ENCODE measurements at places on chromosomes 6 and 20.

DNA sequence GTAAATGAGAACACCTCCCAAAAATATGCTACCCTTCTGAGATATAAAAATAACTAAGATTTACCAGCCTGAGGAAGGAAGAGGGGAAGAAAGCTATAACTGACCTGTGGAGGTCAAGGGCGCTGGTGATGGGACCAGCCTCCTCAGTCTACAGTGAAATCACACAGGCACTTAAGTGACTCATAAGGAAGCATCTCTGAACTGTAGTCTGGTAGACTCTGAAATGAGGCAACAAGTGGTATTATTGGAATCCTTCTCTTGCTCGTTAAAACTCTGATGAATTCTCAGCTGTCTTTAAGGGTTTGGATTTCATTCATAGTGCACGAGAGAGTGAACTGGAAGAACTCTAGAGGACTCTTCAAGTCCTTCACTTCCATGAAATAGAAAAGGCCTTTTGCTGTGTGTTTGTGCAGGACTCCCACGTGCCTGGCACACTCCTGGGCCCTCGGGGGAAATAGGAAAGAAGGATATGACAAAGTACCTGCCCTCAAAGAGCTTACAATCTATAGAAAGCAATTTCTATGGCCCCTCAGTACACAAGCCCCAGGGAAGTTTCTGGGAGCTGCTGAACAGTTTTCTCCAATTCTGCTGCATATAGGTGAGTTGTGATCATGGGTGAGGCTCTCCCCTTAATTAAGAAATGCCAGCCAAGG is 231.8 kb upstream of the RREB1 start:
- DNase-seq: no peak

DNA sequence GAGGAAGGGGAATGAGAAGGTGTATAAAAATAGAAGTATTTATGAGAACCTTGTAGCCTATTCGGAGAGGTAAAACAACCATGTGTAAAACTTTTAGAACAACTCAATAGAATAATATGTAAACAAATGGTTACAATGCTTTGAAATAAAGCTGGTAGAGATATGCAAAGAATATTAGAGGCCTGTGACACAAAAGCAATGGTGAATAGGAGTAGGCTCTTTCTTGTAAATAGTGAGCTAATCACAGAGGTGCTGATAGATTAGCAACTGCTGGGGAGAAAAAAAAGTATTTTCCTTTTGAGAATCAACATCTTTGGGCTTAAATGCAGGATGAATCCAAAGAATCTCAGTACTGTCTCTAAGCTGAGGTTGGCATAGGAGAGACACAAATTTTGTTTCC is 7.0 kb downstream of the TMEM200A start:
- DNase-seq: no peak

- DNase-seq: no peak
Measured at GRCh38 chr6:101777646-101778045, 384.1 kb downstream of the GRIK2 start.

GRCh38 chr6:85157311-85157710 is 292.6 kb upstream of the NT5E start:
- DNase-seq: no peak

DNA sequence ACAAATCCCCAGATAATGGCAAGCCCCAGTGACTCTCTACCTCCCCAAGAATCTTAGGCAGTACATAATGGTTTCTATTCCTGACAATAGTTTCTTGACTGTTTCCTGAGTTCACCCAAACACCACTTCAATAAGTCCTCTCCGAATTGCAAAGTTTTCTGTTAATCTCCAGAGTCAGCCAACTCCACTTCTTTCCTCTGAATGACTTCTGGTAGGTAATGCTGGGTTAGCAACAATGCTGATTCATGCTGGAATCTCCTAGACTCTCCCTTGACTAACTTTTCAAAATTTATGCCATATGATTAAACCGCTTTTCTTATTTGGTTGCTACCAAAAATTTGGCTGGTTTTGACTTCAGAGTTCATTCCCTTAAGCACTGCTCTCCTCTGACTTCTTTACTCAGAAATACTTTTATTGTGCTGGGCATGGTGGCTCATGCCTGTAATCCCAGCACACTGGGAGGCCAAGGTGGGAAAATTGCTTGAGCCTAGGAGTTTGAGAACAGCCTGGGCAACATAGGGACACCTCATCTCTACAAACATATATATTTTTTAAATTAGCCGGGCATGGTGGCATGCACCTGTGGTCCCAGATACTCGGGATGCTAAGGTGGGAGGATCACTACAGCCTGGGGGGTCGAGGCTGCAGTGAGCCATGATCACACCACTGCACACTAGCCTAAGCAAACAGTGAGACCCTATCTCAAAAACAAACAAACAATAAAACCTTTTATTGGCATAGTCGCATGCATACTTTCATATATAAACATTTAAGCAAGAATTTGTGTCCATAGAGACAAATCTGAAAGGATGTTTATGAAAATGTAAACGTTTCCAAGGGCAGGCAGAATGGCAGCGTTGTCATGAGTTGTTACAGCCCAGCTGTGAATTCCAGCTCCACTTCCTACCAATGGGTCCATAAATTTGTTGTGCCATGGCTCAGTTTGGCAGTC is 249.3 kb upstream of the PLN start:
- DNase-seq: no peak

GRCh38 chr20:36331209-36331608 is 25.1 kb downstream of the DLGAP4 start:
- DNase-seq: no peak

- DNase-seq: no peak
Measured at GRCh38 chr20:6802227-6802626, 34.7 kb downstream of the BMP2 start.

DNA sequence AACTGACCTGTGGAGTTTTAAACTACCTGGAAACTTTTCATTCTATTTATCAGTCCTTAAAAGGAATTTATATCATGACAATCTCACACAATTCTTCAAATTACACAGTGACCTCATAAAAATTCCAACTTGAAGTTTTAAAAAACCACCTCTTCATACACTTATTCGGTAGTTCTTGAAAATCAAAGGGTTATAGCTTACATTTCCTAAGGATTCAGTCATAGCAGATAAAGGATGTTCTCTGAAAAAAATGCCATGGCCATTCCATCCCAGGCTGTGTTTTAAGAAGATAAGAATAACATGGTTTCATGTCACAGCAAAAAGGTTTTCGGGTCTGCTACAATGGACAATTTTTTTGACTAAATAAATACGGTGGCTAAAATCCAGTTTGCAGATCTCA is 41.2 kb downstream of the GOPC start:
- DNase-seq: no peak

GRCh38 chr20:61397790-61398189 is 145.7 kb downstream of the CDH4 start:
- DNase-seq: no peak

GRCh38 chr6:45704056-45704800 is 311.4 kb downstream of the CLIC5 start:
- DNase-seq: no peak

DNA sequence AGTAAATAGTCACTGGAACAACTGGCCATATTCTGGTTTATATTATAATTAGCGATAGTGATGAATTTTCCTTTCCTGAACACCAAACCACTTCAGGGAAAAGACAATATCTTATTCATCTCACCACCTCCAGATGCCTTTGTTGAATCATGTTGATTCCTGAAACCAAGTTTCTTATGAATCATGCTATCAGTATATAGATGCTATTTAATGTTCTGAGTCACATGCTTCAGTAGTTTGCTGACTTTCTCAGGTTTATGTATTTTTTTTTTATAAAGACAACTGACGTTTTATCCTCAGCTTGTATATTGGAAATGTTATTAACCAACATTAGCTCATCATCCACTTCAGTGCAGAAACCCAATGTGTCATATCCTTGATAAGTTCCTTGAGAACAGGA is 710.2 kb upstream of the POU3F2 start:
- peak; percentile 31 for DNase-seq

- DNase-seq: no peak
Measured at GRCh38 chr6:34273242-34273805, 24.5 kb upstream of the SMIM29 start.

DNA sequence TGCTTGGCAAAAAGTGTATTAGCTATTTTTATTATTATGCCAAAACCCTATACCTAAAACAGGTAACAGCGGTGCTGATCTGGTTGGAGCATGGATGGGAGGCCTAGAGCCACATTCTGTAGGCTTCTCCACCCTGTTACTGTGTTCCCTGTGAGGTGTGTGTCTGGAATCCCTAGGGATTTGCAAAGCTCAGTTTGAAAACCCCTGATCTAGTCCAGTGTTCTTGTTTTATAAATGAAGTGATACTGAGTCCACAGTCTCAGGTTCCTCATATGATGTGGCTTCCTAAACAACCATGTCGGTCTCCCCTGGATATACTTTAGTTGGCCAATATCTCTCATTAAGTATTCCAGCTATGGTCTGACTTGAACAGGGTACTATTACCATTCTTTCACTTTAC is 16.3 kb downstream of the ACSS2 start:
- DNase-seq: no peak

DNA sequence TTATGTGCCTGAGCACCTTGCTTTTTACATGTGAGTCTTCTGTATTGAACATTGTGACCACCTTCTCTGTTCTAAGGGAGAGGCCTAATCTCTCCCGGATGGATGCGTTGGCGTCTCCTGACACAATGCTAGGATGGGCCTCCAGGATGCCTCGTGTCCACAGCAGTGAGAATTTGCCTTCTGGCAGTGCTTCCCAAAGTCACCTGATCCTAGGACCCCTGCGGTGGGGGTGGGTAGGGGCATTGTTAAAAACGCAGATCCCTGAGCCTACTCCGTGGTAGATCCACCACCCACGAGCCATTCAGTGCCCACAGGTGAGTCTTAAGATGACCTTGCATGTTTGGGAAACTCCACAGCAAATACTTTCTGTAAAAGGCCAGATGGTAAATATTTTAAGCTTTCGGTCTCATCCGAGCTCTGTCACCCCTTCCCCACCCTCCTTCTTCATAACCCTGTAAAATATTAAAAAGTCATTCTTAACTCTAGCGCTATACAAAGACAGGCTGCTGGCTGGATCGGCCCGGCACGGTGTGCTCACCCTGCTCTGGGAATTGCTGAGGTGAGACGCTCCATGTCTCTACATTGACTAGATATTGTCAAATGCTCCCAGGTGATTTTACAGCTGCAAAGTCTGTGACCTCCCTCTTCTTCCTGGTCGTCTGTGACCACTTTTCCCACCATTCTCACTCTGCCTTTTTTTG is 106.7 kb upstream of the IYD start:
- DNase-seq: no peak

GRCh38 chr20:43831481-43832065 is 83.1 kb upstream of the TOX2 start:
- no peak for DNase-seq

GRCh38 chr6:97305414-97306066 is 22.5 kb upstream of the MMS22L start:
- no peak for DNase-seq

GRCh38 chr6:43433148-43433547 is 5.8 kb downstream of the ABCC10 start:
- no peak for DNase-seq

GRCh38 chr20:31751126-31751525 is 12.0 kb downstream of the TPX2 start:
- peak; percentile 94 for DNase-seq

- no peak for DNase-seq
Measured at GRCh38 chr20:45110301-45110700, 4.7 kb downstream of the WFDC5 start.

DNA sequence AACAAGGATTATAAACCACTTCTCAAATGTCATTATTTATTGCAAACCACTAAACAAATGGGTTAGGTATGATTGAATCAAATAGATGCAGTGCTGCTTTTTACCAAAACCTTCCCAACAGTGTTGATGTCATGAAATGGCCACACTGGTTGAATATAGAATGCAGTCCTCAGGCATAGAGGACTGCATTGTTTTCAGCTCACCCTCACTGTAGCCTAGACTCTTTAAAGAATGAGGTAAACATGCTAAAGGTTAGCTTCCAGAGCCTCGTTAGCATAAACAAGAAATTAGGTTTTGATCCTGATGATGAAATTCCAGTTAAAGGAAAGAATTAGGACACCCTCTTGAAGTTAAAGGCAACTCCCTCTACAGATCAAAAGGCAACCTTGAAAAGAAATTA is 224.3 kb downstream of the ALDH8A1 start:
- no peak for DNase-seq

DNA sequence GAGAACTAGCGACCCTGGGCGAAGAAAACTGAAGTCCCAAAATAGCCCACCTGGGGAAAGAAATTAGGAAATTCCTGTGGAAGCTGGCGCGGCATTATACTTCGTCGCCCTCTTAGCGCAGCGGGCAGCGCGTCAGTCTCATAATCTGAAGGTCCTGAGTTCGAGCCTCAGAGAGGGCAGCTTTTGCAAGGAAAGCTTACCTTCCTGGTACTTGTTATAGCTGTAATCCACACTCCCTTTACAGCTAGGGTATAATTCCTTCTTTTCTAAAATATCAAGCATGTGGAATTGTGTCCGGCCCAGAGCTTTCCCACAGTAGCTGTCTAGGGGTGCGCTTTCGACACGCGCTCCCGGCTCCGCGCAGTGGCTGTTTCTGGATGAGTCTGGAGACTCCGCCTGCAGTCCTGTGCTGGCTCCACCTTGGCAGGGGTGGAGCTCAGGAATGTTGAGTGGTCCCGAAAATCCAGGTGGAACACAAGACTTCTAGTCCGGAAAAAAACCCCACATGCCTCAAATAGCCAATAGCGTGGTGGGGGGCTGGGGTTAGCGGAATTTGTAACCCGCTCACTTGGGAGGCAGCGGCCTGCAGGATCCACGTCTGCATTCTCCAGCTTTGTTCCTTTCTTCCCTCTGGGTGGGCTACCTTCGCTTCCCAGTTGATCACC is 83.7 kb upstream of the ZNF322 start:
- DNase-seq: no peak

DNA sequence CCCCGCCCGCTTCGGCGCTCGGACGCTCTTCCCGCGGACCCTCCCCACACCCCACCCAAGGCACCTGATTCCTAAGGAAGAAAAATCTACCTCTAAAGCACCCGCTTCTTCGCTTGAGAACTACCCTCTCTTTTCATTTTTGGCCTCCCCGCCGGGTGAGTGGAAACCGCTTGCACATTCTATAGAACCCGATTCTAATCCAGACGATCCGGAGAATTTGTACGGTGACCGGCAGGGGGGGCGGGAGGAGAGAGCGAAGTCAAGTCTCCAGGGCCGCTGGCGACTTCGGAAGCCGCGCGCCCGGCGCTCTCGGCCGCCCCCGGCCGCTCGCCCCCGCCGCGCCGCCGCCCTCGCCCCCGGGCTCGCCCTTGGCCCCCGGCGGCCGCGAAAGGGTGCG is at the start of gene RBM24:
Gene RBM24 (plus strand): TSS at position 262 of the 397 bp plus-strand sequence. CDS start 221 bp downstream, outside the sequence.
- DNase-seq: peak; percentile 60
